Fibroblast of the aortic adventitia (primary cell): ENCODE measurements at places on chromosomes 1 and 21. TPM values are rescaled to one million over a fixed set of nuclear protein-coding genes. Genes with fewer than 3 reads are reported as not detected.
A peak's percentile ranks its signal among the peaks of the same experiment; 100 is the strongest.

DNA sequence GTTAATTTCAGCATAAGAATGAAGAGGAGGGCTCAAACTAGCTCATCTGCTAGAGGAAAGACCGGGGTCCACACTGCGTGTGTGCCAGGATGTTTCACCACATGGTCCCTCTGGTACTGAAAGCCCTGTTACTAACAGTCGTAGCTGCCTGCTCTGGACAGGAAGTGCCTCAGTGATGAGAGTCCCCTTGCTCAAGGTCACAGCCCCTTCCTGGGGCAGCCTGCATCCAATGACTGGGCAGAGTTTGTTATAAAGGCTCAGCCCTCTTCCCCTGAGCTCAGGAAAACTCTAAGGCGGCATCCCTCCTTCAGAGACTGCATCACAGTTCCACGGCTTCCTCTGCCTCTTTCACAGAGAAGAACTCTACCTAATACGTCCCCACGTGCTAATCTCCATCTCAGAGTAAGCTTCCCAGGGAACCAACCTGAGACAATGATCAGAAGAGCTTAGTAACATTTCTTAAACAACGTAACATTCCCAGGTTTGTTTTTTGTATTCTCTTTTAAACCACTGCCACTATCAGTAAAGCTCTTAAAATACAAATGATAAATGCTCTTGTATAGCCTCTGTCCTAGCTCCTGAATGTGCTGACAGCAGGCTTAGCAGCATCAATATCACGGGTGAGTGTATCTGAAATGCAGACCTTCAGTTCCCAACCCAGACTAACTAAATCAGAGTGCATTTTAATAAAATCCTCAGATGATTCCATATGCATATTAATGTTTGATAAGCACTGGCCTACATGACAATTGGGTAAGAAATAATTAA, 38.0 kb upstream of the ATP1A1 start:
- DNase-seq, result no peak

- DNase-seq, result no peak
These were observed 210.8 kb downstream of the APP start for GRCh38 chr21:25959799-25960198.

GRCh38 chr1:208456487-208456886, 212.3 kb upstream of the PLXNA2 start:
- no peak for DNase-seq

- no peak for DNase-seq
These were observed 8.6 kb downstream of the AVPR1B start for GRCh38 chr1:206108635-206109034.

GRCh38 chr1:177848577-177848976, 121.3 kb downstream of the SEC16B start:
- DNase-seq, result peak; percentile 22

Gene STYXL2
- not detected in 2 replicates for total RNA-seq

Gene KRTAP19-1
- not detected in 2 replicates for total RNA-seq

Gene LIN28A
- total RNA-seq, result not detected in 2 replicates
